ENCODE measurements at places on chromosomes 13 and 19.

DNA sequence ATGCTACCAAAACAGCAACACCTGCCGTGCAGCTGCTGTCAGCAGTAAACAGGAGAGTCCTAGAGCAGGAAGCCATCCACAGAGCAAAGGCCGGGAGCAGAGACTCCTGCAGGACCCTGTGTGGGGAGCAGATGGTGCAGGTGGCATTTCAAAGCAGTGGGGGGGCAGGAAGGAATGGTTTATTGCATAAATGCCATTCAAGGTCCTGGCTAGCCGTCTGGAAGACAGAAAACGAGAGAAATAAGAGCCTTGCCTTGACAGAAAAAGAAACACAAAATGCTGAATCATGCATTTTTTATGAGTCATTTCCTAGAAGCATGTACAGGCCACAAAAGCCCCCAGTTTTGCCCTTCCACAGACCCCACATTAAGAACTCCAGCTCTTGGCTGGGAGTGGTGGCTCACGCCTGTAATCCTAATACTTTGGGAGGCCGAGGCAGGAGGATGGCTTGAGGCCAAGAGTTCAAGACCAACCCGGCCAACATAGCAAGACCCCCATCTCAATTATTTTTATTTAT is 5.4 kb downstream of the RSPH6A start:
- DNase-seq = no peak

GRCh38 chr13:98310485-98311199 is 133.6 kb upstream of the RNF113B start:
- DNase-seq = no peak

GRCh38 chr13:40657951-40658350 is 8.5 kb downstream of the FOXO1 start:
- DNase-seq = no peak

DNA sequence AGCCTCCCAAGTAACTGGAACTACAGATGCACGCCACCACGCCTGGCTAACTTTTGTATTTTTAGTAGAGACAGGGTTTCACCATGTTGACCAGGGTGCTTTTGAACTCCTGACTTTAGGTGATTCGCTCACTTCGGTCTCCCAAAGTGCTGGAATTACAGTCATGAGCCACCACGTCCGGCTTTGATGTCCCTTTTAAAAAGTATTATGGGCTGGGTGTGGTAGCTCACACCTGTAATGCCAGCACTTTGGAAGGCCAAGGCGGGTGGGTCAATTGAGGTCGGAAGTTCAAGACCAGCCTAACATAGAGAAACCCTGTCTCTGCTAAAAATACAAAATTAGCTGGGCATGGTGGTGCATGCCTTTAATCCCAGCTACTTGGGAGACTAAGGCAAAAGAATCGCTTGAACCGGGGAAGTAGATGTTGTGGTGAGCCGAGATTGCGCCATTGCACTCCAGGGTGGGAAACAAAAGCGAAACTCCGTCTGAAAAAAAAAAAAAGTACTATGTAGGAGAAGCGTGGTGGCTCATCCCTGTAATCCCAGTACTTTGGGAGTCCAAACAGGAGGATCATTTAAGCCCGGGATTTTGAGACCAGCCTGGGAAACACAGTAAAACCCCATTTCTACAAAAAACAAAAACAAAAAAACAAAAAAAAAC is 22.8 kb upstream of the ERVV-1 start:
- no peak for DNase-seq

DNA sequence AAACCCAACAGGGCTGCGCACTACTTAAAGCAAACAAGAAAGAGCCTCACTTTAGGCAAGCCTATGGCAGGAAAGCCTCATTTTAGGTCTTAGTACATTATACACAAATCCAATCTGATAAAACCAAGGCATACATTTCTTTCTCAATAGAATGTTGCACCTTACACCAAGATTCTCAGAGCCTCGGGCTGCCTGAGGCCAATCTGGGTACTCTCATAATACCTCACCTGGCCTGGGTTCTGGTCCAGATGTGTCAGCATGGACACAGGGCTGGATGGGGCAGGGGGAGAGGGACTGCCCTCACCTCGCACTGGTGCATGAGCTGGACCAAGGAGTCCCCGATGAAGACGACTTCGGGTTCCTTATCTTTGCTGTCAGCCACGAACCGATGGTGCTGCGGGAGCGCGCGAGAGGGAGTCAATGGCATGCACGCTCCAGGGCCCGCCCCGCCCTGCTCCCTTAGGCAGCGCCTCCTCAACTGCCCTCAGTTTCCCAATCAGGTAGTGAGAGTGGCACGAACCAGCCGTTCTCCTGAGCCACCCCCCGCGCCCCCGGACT is at the start of gene PRR19:
PRR19 (plus strand) TSS at position 487 of the 558 bp plus-strand sequence. CDS start 7,453 bp downstream, outside the sequence.
- DNase-seq = no peak
